ENCODE measurements at places on chromosomes 7 and 10.

- DNase-seq: no peak
Measured at GRCh38 chr10:62057850-62058249, 156.4 kb downstream of the ARID5B start.

DNA sequence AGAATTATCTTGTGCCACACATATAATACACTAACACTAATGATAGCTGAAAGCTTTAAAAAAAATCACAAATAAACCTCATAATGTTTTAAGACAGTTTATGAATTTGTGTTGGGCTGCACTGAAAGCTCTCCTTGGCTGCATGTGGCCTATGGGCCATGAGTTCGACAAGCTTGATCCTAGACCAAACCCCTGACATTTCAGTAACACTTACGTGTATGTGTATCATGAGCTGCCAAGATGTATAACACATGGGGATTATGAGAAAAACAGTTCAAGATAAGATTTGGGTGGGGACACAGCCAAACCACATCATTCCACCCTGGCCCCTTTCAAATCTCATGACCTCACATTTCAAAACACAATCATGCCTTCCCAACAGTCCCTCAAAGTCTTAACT, 823.8 kb downstream of the PCDH15 start:
- no peak for DNase-seq

GRCh38 chr7:15582773-15583172, 21.0 kb upstream of the AGMO start:
- DNase-seq: no peak

DNA sequence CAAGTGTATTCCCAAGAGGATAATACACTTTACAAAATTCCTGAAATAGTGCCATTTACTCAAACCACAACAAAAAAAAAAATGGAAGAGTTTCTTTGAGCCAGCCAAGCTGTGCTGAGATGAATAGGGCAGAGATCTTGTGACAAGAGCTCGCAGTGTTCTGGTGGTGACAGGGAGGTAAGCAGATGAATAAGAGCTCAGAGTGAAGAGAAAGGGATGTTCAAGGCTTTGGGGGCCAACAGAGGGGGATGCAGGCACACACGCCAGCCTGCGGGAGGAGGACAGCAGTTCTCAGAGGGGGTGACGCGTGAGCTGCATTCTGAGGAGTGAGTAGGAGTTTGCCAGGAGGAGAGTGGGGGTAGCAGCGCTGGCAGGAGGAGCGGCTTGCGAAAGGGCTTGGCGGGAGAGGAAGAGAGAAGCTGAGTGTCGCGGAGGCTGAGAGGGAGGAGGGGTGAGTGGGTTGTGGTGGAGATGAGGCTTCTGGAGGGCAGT, 194.4 kb upstream of the IMMP2L start:
- no peak for DNase-seq

All from central memory CD4-positive, alpha-beta T cell (primary cell).